Activated T-helper 1 cell treated with anti-CD3 and anti-CD28 coated beads, Interleukin-2, amount 50 U/mL, for 16 hours (primary cell): ENCODE measurements at places on chromosomes 2 and 18.

- no peak for DNase-seq
These were observed 55.1 kb upstream of the EML4 start for GRCh38 chr2:42114091-42114490.

GRCh38 chr2:121502246-121502645 is 28.4 kb upstream of the RNU4ATAC start:
- no peak for DNase-seq

DNA sequence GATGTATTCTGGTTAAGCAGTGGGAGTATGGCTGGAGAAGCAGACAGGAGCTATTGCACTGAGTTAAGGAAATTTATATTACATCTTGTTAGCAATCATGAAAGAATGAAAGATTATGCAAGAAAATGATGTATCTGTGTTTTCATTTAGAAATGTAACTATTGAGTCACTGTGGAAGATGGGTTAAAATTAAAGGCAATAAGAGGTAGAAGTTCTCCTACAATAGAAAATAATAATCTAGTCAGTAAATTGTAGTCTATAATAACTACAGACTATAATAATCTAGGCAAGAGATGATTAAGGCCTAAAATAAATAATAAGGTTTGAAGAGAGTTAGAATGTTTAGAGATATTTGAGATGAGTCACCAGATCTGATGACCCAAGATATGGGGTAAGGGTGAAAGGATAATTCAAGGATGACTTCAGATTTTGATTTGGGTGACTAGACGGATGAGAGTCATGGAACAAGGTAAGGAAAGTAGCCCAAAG is 371.9 kb upstream of the KCNH7 start:
- DNase-seq = no peak

- DNase-seq = no peak
These were observed 934.5 kb downstream of the CNTNAP5 start for GRCh38 chr2:124959581-124959980.

DNA sequence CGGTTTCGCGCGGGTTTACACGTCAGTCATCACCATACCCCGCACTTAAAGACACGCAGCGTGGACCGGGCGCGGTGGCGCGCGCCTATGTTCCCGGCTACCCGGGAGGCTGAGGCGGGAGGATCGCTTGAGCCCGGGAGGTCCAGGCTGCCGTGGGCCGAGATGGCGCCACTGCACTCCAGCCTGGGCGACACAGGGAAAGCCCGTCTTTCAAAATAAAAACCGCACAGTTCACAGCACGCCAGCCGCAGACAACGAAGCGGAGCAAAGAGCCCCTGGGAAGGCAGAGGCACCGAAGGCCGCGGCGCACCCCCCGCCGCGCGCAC is 328 bp downstream of the DTYMK start:
- DNase-seq = no peak

DNA sequence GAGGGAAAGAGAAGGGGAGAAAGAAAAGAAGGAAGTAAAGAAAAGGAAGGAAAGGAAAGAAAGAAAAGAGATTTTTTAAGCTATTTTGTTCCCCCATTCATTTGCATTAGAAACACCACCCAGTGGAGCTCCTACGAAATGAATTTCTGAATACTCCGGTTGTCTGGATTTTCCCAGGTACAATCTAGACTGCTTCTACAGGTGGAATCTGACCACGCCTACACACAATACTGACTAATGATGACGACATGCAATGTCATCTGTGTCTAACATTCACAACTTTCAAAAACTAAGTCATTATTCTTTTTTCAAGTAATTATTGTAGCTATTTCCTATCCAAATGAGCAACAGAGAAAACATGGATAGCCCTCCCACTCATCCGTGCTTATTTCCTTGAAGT is 121.7 kb downstream of the ZNF516 start:
- no peak for DNase-seq

GRCh38 chr2:211373203-211373602 is 816.8 kb downstream of the CPS1 start:
- no peak for DNase-seq

GRCh38 chr18:21559195-21559594 is 41.3 kb downstream of the ESCO1 start:
- no peak for DNase-seq

DNA sequence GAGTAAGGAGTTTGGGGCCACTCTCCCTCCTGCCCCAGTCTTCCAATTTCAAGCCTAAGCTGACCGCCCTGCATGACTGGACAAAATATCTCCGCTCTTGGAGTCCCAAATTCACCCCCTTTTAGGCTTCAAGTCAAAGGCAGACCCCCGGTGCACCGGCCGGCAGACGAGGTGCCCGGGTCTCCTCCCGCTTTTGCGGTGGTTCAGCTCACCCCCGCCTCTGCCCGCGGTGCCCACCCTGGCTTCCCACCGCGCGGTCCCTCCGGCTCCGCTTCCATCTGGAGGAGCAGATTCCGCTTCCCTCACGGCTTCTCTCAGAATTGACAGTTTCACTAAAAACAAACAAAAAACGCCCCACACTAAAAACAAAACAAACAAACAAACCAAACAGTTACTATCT is 56.5 kb downstream of the SERPINB8 start:
- DNase-seq = no peak

- DNase-seq = no peak
These were observed 141.5 kb upstream of the FN1 start for GRCh38 chr2:215577356-215577755.

- DNase-seq = no peak
These were observed 284.6 kb downstream of the DPP10 start for GRCh38 chr2:114727012-114727411.

DNA sequence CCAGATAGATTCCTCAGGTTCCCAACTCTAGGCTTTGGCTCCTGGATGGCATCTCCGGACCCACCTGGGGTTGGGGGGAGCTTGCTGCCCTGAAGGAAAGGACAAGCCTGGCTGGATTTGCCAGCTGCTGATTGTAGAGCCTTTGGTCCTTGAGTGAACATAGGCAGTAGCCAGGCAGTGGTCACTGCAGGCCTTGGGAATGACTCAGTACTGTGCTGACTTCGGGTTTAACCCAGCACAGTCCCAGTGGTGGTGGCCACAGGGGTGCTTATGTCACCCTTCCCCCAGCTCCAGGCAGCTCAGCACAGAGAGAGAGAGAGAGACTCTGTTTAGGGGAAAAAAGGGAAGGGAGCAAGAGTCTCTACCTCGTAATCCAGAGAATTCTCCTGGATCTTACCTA is 27.7 kb upstream of the ACTR2 start:
- DNase-seq = no peak

GRCh38 chr2:149611100-149611820 is 23.7 kb upstream of the MMADHC start:
- no peak for DNase-seq

- no peak for DNase-seq
These were observed 134.4 kb downstream of the CAMKMT start for GRCh38 chr2:44496130-44496529.

- DNase-seq = no peak
These were observed 356.7 kb downstream of the NYAP2 start for GRCh38 chr2:225756198-225756597.

GRCh38 chr2:133500917-133501316 is 67.3 kb downstream of the NCKAP5 start:
- no peak for DNase-seq

GRCh38 chr2:150134223-150134857 is 353.1 kb downstream of the RND3 start:
- no peak for DNase-seq

GRCh38 chr18:70046207-70046606 is 98.5 kb upstream of the CD226 start:
- DNase-seq = no peak

GRCh38 chr2:135151615-135152014 is 99.5 kb downstream of the RAB3GAP1 start:
- DNase-seq = no peak

DNA sequence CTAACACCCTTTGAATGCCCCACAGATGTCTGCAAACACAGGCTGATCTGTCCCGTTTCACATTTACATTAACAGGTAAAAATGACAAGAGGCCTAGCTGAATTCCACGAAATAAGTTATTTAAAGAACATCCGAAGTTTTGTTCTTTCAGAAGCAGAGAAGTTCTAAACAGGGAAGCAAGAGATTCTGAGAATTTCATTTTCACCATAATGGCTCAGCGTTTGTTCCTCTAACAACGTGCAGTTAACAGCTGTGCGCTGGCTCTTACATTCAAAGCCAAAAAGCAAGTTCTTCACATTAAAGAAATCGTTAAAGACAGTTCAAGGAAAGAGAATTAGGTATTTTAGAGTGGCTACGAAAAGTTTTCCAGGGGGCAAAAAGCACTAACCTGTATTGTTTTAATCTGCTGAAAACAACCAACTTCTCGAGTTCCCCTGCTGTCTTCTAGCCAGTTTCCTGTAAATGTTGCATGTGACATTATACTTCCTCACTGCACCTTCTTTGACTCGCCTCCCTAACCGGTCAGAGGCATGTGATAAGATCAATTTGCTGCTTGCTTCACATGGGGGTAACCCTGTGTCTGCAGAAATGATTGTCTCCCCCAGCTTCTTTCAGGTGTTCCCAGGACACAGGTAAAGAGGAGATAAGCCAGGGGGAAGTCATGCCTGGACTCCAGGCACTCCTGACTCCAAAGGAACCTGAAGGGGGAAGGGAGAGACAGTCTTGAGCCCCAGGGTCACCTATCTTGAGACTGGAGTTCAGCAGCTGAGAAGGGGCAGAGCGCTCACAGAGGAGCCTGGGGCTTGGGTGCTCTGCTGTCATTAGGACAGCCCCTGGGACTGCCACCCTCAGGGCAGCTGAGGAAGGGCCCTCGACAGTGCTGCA is 36.8 kb upstream of the WIPF1 start:
- DNase-seq = peak; percentile 21

DNA sequence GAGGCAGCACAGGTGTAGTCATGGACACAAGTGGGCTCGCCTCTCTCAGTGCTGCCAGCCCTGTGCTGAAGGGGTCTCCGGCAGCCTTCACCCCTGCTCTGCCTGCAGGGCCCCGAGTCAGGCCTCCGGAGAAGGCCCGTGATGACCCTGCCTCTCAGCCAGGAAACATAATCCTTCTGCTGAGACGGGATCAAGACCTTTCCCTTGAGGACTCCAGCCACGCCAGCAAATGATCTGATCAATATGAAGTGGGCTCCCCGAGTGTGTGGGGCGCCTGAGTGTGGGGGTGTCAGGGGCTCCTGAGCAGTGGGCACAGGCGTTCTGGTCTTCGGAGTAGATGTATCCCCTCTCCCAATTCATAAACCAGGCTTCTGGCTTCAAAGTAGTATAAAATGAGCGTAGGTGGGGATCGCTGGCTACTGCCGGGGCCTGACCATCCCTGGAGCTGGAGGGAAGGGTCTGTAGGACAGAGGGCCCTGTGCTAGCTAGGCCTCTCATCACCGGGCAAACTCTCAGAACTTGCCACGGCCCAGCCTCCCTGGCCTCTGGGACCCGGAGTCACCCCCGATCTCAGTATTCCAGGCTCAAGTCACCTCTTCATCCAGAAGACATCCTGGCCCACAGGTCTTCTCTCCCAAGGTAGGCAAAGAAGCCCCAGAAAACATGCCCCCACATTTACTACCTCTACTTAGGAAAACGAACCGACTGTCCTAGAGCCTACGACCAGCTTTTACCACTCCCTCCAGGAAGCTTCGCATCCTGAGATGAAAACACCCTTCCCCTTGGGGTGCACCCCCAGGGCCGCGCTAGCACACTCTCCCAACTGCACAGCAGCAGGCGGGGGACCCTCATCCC is 33.6 kb downstream of the CRACDL start:
- no peak for DNase-seq

- DNase-seq = no peak
These were observed 497 bp downstream of the COLEC12 start for GRCh38 chr18:499776-500631.

DNA sequence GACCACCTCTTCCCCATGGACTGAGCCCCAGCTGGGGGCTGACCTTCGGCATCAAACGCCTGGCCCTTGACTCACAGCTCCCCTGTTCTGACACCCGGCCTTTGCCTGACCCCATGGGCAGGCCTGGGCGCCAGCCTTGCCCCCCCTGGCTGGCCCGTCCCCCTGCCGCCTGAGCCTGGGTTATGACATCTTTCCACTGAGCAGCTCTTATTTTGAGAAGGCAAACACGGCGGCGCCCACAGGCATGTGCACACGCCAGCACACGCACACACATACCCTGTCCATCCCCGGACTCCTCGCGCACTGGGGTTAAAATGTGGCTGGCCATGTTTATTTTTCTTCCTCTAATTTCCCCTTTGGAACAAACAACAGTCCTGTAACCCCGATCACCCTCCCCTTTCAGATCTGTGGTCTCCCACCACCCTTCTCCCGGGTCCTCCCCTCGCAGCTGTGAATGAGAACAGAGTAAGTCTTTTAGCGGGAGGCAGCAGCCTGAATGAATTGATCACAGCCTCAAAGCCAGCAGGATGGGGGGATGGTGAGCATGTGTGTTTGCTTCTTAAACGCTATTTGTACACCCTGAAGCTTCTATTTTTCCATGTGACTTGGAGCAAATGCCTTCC is 11.8 kb upstream of the ATOH8 start:
- DNase-seq = no peak

DNA sequence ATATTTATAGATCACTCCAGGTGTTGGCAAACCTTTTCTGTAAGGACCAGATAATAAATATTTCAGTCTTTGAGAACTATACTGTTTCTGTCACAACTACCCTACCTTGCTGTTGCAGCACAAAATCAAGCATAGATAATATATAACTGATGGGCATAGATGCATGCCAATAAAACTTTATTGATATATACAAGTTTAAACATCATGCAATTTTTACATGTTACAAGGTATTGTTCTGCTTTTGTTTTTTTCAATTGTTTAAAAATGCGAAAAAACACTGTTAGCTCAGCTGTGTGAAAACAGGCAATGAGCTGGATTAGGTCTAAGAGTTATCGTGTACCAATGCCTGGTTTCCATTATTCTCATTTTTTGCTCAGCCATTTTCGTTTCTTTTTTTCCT is 47.6 kb upstream of the FN1 start:
- DNase-seq = no peak

GRCh38 chr18:45998244-45998643 is 31.1 kb upstream of the EPG5 start:
- no peak for DNase-seq

DNA sequence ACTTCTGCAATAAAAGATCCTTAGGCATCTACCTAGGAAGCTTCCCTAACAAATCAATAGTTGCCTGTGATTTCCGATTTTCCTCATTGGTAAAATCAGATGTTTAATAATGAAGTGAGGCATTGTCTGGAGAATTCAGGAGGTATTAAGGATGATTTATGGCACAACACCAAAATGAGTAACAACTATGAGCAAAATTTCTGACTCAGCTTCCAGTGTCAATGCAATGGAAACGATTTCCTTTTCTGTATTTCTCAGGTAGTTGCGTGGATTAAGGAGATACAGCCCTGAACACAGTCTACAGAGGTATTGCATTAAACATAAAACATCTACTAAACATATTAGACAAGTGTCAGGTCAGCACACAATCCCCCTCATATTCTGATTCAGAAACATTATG is 99.5 kb downstream of the EPB41L3 start:
- no peak for DNase-seq

GRCh38 chr2:96353606-96354101 is 18.1 kb downstream of the NCAPH start:
- DNase-seq = no peak

GRCh38 chr18:75802681-75803080 is 375.2 kb upstream of the SMIM21 start:
- no peak for DNase-seq

GRCh38 chr2:207825045-207825954 is 55.6 kb upstream of the FZD5 start:
- no peak for DNase-seq
